ENCODE measurements at places on chromosomes 12 and 14.

GRCh38 chr12:120101617-120102016 lies 14.9 kb downstream of the RAB35 start:
- DNase-seq, result no peak

- DNase-seq, result no peak
Measured at GRCh38 chr12:50620109-50620977, 115.6 kb downstream of the DIP2B start.

DNA sequence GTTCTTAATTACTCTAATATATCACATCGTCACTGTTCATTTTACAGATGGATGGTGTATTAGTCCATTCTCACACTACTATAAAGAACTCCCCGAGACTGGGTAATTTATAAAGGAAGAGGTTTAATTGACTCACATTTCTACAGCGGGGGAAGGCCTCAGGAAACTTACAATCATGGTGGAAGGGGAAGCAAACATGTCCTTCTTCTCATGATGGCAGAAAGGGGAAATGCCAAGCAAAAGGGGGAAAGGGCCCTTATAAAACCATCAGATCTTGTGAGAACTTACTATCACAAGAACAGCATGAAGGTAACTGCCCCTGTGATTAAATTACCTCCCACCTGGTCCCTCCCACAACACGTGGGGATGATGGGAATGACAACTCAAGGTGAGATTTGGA lies 6.5 kb downstream of the TMBIM4 start:
- no peak for DNase-seq

- DNase-seq, result no peak
Measured at GRCh38 chr14:89473989-89474388, 57.0 kb upstream of the FOXN3 start.

DNA sequence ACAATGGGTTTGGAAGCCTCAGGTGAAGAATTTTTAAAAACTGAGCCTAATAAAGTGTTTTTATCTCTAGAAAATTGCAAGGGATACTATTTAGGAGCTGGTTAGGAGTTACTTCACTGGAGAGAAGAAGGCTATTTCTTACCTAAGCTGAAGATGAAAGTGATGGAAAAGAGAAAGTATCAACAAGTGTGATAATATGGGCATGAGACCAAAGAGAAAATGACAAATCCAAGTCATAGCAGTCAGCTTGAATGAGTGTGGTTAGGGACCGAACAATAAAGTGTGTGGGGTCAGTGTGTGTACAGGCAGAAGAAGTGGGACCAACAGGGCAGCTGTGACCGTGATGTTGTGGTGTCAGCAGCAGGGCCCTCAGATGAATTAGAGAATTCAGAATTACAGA lies 24.2 kb upstream of the ADAMTS20 start:
- DNase-seq, result no peak

GRCh38 chr12:78864403-78864869 lies at the start of gene SYT1:
Gene SYT1 (plus strand): TSS chr12:78864774.
- DNase-seq, result peak; percentile 57

DNA sequence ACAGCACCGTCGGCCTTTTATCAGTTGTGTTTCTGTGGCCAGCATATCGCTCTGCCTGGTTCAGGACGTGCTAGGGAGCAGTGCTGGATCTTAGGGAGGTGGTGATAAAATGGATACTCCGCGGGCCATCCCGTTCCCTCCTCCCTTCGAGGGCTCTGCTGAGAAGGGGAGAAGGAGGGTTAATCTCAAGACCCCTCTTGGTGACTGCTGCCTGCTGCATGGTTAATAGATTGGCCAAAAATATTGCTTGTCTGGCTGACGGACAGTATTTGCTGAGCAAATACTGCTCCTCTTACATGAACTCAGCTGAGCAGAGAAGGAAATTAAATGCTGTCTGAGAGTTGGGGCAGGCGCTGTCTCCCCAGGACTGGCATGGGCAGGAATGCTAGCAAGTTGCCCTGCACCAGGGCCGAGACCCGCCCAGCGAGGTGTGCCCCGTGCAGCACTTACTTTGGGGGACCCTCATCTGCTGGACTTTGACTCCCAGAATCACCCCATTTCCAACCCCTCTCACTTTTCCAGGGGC lies 1.2 kb downstream of the FBRSL1 start:
- no peak for DNase-seq

- no peak for DNase-seq
Measured at GRCh38 chr12:57224973-57225679, 4.4 kb upstream of the SHMT2 start.

DNA sequence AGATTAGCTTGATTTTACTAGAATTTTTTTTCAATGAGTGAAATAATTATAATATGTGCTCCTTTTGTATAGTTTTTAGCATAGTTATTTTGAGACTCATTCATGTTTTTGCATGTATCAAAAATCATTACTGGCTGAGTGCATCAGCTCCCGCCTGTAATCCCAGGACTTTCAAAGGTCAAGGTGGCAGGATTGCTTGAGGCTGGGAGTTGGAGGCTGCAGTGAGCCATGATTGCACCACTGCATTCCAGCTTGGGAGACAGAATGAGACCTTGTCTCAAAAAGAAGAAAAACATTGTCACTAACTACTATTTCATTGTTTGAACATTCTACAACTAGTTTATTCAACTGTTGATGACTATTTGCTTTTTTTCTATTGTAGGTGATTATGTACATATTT lies 802.7 kb downstream of the SLC16A7 start:
- DNase-seq, result no peak

DNA sequence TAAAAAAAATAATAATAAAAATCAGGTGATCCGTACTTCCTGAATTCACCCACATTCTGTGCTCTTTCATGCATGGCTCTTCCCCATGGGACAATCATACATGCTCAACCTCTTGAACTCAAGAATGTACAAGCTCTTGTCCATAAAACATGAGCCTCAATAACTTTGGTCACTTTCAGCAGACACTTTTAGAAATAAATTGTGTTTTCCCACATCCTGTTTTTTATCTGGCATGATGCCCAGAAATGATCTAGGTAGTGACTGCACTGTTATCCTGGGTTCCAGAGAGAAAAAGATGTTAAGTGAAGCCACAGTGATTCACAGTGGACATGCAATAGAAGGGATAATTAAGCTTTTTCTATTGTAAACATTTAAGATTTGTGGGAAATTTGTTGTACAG lies 537.6 kb upstream of the TMEM132C start:
- DNase-seq, result no peak

DNA sequence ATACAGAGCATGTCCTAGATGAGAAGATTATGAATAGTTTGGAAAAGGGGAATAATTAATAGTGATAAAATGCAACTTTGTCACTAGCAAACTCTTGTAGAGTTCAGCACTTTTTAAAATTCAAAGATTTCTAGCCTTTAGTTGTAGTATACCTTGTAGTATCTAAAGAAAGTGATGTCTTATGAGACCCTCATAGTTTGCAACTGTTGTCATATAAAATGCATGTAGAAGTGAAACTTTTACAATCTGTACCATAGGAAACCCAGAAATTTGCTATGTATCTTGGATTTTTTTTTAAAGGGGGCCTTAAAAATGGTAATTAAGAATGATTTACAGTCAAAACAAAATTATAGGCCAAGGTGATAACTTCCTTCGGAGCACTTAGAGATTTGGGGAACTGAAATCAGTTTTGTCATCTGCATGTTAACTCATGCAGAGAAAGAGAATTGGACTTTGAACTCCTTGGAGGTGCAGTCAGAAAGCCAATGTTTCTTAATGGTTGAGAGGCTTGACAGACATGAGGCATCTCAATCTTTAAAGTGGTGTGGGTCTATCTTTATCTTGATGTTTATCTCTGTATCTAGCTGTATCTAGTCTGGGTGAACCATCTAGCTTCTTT lies 1.3 kb downstream of the LRRK2 start:
- DNase-seq, result no peak

DNA sequence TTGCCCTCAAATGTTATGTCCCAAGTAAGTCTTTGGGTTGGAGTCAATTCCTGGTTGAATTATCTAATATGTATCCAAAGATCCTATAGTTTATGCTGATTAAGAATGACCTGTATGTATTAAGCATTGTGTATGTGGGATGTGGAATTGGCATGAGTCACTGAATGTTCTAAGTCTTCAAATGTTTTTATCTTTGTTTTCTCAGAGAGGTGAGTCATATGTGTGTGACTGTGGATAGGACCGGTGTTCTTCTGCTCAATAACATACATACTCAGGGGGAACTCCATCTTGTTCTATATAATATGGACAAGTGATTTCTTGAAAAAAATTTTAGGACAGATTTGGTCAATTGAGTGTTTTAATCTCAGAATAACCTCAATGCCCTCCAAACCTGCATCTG lies 57.9 kb downstream of the NAV3 start:
- no peak for DNase-seq

DNA sequence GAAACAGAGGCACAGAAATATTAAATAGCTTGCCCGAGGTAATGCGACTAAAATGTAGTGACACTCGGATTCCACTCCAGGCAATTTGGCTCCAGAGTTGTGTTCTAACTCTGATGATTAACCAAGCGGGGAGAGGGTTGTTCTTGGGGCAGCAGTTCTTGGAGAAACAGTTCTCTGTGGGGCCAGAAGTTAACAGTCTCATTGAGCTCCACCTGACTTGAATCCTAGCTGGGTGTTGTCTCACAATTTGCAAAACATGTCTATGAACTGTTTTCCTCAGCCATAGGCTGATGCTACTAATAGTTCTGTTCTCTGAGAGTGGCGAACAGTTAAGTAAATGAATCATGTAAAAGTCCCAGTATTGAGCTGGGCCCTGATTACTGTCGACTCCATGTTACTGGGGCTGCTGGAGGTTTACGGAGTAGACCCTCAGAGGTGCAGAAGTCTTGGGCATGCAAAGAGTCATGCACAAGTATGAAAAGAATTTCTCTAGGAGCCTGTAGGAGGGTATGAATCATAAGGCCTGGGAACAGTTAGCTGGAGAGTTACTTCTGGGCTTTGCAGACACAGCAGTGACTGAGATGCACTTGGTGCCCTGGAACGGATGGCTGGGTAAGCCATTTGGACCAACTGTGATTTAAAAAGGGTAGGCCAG lies 15.4 kb upstream of the NIN start:
- DNase-seq, result no peak

DNA sequence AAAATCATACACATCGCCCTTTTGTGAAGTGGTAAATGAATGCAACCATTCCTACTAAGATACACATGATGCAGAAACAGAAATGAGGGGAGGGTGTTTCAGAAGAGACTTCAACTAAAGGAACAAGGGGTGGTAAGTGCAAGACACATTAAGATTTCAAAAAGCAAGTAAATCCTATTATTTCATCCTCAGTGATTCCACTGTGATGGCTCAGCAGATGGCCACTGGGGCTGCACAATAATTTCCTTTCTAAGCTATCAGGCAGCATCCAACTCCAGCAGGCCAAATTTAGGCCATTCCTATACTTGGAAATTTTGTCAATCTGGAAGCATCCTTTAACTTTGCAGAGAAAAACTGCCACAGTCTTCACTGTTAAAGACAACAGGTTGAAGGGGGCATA lies 272.4 kb downstream of the NELL2 start:
- DNase-seq, result no peak

DNA sequence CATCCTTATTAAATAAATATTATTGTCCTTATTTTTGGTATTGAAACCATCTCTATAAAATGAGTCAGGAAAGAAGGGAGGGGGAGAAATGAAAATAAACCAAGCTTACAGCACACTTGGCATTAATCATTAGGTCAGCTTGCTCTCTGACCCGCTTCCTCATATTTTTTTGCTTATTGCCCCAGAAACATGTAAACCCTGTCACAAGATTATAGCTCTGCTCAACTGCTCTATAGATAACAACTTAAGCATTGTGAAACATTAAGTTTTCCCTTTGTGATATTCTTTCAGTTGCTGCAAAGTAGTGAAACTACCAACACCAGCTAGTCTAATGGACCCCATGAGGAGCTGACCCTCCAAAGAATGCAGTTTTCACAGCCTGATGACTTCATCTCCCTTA lies 819.5 kb downstream of the SLC16A7 start:
- no peak for DNase-seq

DNA sequence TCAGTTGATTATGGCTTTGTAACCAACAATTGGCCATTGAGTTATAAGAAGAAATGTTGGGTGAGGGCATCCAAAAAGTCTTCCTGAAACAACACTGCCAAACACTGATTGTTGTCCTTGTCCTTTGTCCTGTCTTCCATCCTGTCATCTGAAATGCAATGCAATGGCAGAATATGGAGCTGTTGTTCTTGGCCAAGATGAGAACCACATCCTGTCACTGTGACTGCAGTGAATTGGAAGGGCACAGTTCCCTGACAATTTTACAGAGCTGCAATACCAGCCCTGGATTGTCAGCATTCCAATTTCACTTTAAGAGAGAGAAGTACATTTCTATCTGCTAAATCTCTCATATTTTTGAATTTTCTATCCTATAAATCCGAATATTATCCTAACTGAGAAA lies 613.3 kb downstream of the FLRT2 start:
- no peak for DNase-seq

GRCh38 chr12:92561543-92561899 lies 141.3 kb upstream of the PLEKHG7 start:
- DNase-seq, result peak; percentile 41

GRCh38 chr12:67741270-67741669 lies 92.7 kb downstream of the DYRK2 start:
- no peak for DNase-seq

GRCh38 chr12:12178559-12178958 lies 88.3 kb downstream of the LRP6 start:
- no peak for DNase-seq

DNA sequence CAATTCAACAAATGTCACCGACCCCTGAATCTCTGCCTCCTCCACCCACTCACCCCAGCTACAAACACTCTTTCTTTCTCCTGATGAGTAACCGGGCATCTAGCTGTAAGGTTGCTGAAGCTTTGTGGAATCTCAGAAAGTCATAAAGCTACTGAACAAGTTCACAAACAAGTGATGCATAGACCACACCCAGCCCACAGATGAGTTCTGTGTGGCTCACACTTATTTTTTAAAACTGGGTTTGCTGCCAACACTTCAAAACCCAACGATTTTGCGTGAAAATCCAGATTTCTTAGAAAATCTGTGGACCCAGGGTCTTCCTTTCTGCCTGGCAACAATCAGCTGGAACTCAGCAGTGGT lies 96.1 kb downstream of the APAF1 start:
- DNase-seq, result no peak

DNA sequence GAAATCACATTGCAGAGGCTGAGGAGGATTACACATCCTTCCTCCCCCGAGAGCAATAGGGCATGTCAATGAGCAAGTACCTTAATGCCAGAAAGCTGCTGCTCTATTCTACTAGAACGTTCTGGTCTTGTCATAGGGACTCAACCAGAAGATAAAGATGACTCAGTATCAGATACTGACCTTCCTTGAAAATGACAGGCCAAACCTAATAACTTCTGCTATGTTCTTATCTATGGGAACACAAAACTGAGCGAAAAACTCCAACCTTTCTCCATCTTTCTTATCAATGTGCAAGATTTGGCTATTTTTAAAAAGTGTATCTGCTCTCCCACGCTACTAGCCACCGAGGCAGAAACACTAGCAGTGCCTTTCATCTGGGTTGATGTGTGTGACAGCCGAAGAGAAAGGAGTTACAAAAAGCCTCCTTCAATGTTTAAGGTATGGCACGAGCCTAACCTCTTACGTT lies 5.5 kb downstream of the CCDC92 start:
- DNase-seq, result no peak

- no peak for DNase-seq
Measured at GRCh38 chr12:100795174-100795799, 711 bp downstream of the ANO4 start.

Measured in breast epithelium (tissue), 4 donors.